Stimulated activated CD8-positive, alpha-beta memory T cell treated with anti-CD3 and anti-CD28 coated beads, Interleukin-4, amount 100 ng/mL, for 4 hours (primary cell): ENCODE measurements at places on chromosomes 11 and 22.

GRCh38 chr22:40753114-40753513, 66.0 kb downstream of the SLC25A17 start:
- DNase-seq, result no peak

DNA sequence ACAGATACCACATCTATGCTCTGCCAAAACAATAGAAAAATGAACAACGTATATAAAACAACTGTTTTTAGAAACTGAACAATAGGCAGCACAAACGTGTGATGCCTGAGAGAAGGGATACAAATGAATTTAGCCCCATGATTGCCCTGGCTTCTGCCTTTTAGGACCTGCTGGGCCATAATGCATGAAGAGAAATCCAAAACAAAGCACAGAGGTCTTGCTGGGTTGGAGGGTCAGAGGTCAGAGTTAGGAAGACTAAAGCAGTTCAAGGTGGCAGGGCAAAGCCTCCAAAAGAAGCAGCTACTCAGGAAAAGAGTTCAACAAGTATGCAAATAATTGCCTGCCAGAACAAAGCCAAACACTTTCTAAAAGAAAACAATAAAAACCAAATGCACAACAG, 138.5 kb downstream of the TTC28 start:
- DNase-seq, result no peak

DNA sequence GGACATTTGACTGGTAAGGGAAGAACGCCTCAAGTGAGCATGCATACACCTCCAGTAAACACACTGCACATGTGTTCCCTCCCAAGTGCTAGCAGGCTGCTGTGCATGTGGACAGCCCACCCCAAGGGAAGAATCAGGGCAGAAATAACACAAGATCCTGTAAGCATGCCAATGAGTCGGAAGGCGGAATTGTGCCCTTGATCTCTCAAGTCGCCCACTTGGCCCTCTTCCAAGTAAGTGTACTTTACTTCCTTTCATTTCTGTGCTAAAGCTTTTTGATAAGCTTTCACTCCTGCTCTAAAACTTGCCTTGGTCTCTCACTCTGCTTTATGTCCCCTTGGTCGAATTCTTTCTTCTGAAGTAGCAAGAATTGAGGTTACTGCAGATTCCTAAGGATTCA, 139.6 kb downstream of the TRPC6 start:
- DNase-seq, result no peak

GRCh38 chr22:41357191-41357590, 24.6 kb upstream of the TEF start:
- no peak for DNase-seq

GRCh38 chr11:46250745-46251052, 26.8 kb upstream of the CREB3L1 start:
- no peak for DNase-seq

DNA sequence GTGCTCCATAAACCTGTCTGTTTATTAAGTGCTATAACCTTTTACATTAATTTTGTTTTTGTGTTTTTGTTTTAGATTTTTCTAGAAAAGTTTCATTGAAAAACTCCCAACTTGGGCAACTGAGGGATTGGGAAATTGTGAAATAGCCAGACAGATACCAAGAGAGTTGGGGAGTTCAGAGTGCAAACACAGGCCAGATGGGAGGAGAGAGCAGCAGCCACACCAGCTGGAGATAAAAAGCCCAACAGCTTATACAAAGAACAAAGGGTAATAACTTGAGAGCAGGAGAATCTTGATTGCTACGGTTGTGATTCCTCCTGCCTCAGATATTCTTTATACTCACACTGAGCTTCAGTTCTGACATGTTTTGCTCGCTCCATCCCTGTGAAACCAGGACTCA, 1642.2 kb downstream of the LRRC4C start:
- no peak for DNase-seq

- no peak for DNase-seq
Observed at GRCh38 chr11:35971841-35972422, 28.1 kb downstream of the LDLRAD3 start.

DNA sequence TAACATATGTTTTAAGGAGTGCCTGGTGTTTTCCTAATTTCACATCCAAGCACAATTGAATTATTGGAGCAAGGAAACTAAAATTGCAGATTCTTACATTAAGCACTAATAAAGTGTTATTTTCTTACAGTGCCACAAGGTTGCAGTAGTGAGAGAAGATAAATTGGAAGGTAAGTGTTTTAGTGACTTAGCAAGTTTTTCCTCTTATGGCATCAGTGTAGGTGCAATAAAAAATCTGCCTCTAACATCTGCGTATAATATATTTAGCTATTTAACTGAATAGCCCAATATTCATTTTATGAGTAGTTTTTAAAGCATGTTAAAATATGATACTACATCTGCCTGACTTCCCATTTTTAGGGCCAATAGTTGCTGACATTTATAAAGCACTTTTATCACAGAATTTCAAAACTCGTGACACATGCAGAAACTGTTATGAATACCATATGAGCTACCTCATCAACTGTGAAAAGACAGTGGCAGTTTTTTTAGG, 19.0 kb downstream of the POLD3 start:
- no peak for DNase-seq

DNA sequence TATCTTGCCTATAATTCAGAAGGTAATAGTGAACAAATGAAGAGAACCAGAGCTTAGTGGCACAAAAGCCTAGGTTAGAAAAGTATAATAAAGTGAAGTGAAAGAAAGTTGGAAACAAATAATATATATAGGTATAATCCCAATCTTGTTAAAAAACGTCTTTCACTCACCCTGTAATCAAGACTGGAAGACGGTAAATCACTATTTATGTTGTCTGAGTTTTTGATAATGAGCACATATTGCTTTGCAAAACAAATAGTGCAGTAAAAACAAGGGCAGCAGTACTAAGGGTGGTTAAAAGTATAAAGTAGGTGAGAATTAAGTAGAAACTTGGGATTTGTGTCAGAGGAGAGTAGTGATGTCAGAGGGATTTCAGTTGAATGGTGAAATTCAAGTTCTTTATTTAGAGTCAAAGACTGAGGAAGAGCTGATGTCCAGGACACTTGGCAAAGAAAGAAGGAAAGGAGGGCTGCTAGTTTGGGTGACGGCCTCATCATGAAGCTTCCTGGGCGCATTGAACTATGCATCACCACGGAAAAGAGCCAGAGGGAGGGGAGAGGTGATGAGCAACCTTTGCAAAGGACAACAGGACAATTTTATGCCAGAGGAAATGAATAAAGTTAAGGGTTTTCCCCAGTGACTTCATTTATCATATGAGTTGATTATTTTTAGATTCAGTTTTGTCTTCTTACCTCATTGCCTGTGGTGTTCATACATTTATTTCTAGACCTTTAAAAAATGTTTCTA, 11.4 kb downstream of the NCAM1 start:
- no peak for DNase-seq

- DNase-seq, result no peak
Observed at GRCh38 chr11:46857666-46858065, 11.6 kb upstream of the CKAP5 start.

DNA sequence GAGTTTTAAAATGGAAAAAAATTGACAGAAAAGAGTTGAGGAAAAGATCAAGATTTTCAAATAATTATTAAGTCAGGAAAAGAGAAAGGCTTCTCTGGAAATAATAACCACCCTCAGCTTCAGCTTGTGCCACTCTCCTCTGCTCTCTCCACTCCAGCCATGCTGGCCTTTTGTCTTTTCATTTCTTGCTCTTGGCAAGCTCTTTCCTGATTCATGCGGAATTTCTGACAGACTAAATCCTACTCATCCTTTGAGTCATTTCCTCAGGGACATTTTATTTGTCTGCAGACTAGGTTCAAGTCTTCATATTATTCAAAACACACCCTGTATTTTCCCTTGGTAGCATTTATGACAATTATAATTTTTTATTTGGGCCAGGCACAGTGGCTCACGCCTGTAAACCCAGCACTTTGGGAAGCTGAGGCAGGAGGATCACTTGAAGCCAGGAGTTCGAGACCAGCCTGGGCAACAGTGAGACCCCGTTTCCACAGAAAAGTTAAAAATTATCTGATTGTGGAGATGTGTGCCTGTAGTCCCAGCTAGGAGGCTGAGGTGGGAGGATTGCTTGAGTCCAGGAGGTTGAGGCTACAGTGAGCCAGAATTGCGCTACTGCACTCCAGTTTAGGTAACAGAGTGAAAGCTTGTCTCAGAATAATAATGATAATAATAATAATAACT, 7.8 kb upstream of the P4HA3 start:
- no peak for DNase-seq

DNA sequence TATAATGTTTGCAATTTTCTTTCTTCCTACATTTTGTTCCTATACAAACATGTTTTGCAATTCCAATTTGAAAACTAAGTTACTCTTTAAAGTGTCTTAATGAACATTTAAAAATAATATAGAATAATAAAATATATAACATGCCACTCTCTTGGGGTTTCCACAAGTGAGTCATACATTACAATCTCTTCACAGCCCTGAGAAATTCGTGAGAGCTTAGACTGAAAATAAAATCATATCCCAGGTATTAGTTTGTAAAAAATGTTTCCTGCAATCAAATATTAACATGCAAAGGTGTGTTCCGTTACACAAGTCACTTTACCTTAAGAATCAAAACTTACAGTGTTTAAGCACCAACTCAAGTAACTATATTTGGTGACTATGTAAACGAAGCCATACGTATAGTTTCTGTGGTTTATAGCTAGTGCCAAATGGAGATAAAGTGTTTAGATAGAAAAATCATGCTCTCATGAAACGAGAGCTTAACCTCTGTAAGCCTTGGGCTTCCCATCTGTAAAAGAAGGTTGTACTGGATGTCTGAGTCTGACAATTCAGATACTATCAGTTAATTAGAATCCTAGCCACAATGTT, 253.6 kb upstream of the ANO3 start:
- no peak for DNase-seq

DNA sequence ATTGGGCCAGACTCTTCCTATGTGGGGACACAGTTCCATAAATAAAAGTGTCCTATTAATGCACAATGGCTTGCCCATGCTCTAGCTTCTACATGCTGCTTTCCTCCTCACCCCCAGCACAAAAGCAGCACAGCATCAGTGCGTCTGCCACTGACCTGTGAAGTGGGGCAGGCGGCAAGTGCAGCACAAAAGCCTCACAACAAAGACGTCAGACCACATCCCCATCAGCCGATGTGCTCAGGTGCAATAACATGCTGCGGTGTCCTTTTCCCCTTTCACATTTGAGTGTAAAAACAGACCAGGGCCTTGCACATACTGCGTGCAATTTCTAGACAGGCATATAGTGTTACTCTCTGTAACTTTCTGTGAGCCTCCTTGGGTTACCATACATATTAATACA, 12.8 kb downstream of the DKK3 start:
- no peak for DNase-seq

DNA sequence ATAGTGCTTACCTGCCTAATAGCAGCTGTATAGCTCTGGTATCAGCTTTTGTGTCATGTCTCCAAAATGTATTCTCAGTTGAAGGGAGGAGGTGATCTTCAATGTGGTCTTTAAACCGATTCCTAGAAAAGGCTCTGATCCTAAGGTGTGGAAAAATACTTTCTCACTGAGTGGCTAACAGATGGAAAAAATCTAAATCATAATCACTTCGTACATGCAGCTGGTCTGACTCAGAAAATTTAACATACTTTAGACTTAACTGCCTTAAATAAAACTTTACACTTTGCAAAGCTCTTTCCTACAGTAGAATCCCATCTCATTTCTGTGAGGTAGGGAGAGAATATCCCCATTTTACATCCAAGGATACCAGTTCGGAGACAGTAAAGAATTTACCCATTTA, 38.0 kb downstream of the C2CD3 start:
- DNase-seq, result no peak

DNA sequence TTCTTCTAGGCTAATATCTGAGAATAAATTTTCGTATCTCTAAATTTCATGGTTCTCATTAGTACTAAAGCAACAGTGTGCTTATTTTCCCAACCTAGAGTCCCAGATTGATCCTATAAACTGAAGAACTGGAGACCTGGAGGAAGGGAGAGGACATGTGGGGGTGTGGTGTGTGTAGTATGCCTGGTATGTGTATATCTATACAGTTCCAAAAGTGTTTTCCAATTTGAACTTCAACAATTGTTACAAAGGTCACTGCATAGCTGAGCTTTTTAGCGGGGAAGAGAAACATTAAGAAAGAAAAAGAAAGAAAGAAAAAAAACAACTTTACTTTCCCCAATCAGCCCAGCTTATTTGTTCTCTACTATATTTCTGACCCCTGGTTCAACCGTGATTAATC, 152.1 kb downstream of the SOX6 start:
- no peak for DNase-seq

DNA sequence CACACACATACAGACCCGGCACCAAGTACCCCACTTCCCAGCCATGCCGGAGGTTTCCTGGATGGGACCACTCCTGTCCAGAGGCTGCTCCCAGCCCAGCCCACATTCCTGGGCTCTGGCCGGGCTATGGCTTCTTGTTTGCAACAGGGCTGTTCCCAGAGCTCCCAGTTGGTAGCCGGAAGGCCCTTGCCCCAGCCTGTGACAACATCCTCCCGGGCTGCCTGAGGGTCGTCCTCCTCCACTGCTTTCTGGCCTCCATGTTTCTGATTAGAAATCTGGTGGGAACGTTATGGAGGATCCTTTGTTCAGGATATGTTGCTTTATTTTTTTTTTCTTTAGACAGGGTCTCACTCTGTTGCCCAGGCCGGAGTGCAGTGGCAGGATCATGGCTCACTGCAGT, 952 bp upstream of the CYP2D6 start:
- no peak for DNase-seq

DNA sequence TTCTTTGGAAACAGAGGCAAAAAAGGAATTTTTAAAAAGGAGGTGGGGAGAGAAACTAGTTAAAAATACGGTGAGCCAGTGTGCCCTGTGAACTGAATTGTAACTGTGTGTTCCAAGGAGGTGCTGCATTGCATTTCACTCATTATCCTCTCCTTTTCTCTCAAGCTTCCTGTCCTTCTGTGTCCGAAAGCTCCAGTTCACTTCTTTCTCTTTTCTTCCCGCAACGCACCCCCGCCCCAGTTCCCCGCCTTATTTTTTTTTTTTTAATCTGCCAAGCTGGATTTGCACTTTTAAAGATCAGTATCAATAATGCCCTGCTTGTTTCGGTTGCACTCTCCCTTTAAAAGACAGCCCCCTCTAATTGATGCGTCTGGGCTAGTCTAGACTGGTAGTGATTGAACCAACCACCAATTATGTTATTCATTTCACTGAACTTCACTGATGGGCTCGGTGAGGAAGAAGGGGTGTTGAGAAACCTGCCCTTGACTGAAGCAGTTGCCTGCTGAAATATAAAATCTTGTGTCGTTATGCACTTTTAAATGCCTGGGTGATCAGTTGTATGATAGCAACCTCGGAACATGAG, 18.5 kb downstream of the BLID start:
- DNase-seq, result no peak

DNA sequence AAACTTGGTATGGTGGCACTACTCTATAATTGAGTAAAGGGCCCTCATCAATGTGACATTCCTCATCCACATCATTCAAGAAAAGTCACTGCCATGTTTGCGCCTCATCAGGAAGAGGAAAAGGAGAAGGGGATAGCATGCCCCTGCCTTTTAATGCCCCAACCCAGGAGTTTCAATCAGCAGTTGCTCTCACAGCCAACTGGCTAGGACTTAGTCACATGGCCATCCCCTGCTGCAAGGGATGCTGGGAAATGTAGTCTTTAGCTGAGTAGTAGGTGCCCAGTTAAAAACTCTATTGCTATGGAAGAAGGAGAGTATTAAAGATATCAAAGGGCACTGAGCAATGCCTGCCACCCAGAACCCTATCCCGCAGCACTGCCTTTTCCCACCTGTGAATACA, 10.9 kb upstream of the CCND1 start:
- no peak for DNase-seq
